ENCODE measurements at places on chromosomes 7 and 10.

- peak; percentile 72 for DNase-seq
These were observed 6.1 kb downstream of the CHST3 start for GRCh38 chr10:71970331-71970730.

DNA sequence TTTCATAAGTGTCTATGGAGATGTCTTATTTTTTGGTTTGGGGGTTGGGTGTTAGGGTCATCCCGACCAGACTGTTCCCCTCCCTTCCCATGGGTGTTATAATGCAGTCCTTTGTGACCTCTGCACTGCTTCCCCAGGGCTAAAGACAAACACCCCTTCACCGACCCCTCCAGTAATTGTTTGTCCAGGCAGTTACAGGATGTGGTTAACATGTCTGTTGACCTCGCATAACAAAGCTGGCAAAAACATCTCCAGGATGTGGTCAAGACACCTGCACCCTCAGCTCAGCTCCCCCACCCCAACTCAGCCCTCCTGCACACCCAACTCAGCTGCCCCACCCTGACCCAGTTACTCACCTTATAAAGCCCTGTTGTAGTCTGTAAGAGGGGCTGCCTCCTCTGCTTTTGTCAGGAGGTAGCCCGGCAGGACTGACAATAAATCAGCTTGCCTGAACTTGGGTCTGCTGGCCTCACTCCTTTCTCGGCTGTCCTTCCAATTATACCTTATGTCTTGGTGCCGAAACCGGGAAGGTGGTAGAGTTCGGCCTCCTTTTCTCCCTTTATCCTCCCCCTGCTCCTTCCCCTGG lies 102.2 kb downstream of the ZNF92 start:
- no peak for DNase-seq

DNA sequence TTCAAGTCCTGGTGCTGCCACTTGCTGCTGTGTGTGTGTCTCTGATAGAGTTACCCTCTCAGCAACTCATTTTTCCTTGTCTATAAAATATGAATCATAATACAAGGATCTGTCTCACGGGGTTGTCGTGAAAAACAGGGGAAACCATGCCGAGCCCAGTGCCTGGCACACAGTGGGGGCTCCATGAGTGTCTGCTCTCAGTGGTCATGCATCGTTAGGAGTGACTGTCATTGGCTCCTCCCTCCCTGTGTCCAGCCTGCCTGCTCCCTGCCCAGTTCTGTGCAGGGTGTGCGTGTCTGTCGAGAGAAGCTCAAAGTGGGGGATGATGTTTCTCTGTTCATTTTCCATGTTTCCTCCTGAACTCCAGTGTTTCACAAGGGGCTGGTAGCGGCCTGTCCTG lies 83.6 kb upstream of the LRRC4 start:
- DNase-seq, result no peak

- no peak for DNase-seq
These were observed 40.2 kb upstream of the PROSER2 start for GRCh38 chr10:11782793-11783557.

GRCh38 chr7:138746073-138746472 lies 44.9 kb upstream of the SVOPL start:
- no peak for DNase-seq

DNA sequence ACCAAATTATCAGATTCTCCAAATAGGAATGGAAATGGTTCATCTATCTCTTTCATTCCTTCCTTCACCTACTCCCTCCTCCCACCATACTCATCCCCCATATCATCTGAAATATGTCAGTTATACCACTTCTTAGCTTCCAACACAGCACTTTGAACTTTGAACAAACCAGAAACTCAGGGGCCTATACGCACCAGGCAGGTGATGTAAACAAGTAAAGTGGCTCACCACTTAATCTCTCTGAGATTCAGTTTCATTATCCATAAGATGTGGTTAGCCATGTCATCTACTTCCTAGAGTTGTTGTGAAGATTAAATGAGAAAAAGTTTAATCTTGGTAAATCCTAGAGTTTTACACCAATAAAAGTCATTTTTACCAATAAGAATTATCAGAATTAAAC lies 65.9 kb upstream of the LRRN3 start:
- DNase-seq, result no peak

DNA sequence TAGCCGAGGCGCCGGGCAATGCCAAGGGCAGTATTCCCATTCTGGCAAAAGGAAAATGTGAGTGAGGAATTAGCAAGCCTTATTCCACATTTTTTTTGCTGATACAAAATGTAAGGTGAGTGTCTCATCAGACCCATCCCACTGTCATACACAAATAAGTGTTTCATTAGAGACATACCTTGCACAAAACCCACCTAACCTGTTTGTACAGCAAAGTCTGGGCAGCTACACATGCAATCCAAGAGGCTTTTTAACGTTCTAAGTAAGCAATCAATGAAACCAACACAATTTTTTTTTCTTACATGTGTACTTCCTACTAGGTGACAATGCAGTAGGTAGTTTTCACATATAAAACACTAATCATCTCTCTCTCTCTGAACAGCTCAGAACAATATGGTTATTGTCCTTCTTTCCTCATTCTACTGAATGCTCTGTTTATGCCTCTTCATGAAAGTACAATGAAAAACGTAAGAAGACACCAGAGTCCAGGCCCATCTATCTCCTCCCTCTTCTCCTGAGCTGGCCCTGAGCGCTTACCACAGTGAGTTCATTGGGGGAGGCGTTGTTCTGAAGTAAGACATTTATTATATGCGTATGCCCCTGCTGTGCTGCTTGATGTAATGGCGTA lies 217.2 kb downstream of the ANK3 start:
- peak; percentile 73 for DNase-seq

GRCh38 chr10:79453392-79453791 lies 8.0 kb upstream of the ZCCHC24 start:
- DNase-seq, result no peak

- no peak for DNase-seq
These were observed 84.6 kb upstream of the PDGFA start for GRCh38 chr7:604001-604883.

DNA sequence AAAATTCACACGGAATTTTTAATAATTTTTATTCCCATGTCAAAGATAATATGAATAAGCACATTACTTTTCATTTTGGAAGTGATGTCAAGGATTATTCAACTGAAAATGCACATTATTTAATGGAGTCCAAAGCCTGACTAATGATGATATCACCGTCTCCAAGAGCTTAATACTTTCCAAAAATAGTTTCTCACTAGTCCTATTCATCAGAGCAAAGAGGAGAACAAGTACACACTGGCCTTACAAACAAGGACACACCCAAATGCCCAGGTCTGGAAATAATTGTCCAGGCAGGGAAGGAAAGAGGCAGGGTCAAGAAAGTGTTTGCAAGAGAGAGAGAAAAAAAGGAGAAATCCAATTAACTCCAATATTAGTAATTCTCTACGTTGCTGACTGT lies 216.8 kb upstream of the CCDC6 start:
- DNase-seq, result no peak

DNA sequence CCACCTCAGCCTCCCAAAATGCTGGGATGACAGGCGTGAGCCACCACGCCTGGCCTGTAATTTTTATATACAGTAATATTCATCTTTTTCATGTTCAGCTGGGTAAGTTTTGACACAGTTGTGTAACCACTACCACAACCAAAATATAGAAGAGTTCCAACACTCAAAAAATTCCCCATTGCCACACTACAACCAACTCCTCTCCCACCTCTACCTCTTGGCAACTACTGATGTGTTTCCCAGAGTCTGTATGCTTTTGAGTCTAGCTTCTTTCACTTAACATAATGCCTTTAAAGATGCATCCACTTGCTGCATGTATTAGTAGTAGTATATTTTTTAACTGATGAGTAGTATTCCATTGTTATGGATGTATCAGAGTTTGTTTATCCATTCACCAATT lies 90.7 kb downstream of the SRPK2 start:
- DNase-seq, result no peak

DNA sequence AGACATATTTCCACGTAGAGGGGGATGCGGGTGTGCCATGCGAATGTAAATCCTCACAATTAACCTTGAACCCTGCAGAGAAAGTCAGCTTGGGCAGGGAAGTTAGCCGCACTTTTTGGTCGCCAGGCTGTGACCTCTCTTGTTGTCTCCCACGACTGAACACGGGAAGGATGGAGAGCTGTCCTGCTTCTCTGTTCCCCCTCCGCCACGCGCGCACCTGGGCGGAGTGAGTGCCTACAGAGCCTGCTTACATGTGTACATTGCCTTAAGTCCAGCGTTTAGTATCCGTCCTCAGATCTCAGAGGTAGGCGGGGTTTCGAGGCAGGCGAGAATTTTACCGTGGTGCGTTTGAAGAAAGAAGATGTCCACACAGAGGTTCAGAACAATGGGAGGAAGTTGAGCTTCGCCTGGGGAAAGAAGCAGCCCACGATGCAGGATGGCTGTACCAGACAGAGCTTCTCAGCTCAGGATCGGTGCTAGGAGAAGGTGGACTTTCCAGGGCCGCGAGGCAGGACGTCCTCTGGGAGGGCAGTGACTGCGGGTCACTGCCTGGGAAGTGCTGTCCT lies 482 bp upstream of the ERCC6 start:
- peak; percentile 66 for DNase-seq

DNA sequence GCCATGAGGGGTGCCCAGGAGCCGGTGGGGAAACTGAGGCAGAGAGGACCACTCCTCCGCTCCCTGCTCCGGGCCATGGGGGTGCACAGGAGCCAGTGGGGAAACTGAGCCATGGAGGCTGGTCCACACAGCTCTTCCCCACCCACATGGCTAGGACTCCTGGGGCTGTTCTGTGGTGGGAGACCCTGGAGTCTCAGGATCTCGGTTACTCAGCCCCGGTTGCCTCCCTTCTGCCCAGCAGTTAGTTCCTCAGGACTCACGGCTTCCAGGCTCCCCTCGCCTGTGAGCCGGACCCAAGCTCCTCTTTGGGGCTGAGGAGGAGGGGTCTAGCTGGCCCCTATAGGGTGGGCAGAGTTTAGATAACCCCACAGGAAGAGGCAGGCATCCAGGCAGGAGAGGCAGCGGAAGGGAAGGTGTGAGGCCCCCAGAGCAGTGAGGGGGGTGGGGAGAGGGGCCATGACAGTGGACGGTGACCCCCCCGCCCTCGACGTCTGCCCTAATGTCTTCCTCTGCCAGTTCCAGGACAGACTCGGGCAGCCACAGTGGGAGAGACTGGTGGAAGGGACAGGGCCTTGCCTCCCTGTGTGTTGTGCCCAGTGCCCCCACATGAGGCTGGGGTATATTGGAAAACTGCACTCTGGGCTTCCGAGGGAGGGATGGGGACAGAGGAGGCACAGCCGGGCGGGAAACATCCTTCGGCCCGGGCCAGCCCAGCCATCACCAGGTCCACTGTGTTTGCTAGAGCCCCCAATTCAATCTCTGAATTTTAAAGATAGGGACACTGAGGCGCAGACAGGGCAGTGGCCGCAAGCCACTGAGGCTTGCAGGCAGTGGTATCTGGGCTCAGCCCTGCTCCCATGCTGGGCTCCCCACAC lies 4.3 kb downstream of the ELFN1 start:
- DNase-seq, result peak; percentile 28

- no peak for DNase-seq
These were observed 83.0 kb upstream of the FAM180A start for GRCh38 chr7:135831455-135832195.

GRCh38 chr7:22765609-22766008 lies 38.6 kb downstream of the IL6 start:
- DNase-seq, result no peak

DNA sequence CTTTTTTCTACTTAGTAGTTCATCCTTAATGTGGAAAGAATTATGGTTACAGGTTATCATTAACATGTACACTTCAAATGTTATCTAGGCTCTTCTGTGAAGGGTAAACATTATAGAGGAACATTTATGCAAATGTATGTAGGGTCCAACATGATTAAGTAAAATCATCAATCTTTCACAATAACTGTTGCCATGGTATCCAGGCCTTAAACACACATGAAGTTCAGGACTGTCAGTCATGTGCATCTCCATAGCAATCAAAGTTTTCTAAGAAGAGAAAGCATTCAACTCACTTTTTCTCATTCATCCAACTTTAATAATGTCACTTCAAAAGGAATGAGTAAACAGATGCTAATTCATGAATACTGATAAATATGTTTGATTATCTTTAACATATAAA lies 83.6 kb downstream of the DNAJC1 start:
- no peak for DNase-seq

DNA sequence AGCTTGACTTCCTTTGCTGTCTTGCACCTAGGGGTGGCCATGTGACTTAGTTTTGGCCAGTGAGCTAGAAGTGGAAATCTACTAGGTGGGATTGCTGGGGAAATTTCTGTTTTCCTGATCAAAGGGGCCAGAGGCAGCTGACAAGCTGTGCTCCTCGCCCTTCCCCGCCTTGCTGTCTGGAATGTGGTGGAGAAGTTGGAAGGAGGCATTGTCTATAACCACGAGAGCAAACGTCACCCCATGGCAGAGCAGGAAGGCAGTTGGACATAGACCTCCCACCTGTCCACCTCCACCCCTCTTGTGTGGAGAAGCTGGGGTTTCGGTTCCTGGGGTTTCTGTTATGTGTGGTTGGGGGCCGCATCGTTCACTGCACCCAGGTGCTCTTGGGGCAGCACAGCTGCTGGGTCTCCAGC lies 7.3 kb downstream of the SFRP5 start:
- peak; percentile 54 for DNase-seq

- no peak for DNase-seq
These were observed 105.1 kb upstream of the TCF7L2 start for GRCh38 chr10:112844681-112845544.

- no peak for DNase-seq
These were observed 472.5 kb upstream of the SEMA3D start for GRCh38 chr7:85659364-85659763.

- no peak for DNase-seq
These were observed 36.6 kb upstream of the PRKAR2B start for GRCh38 chr7:107007892-107008287.

DNA sequence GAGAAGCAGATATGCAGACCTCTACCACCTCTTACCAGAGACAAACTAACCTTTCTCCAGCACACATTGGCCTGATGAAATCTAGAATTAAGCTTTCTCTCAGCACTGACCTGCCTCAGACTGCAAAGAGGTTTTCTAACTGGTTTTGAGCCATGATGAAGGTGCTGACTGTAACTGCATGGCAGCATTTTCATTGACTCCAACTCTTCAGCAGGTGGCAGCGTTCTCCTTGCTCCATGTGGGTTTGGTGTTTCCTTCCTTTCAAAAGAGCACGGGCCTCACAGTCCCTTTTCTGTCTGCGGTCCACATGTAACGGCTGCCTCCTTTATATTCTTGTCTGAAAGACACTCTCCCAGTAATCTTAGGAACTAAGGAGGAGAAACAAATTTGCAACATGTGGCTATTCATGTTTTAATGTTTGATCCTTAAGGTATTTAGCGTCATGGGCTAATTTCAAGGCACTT lies 12.6 kb downstream of the KLLN start:
- peak; percentile 72 for DNase-seq

GRCh38 chr10:37535459-37536246 lies 321.8 kb downstream of the ZNF248 start:
- DNase-seq, result no peak

- DNase-seq, result no peak
These were observed 7.4 kb upstream of the APBB1IP start for GRCh38 chr10:26430641-26431163.

GRCh38 chr7:12765431-12766100 lies 78.1 kb downstream of the ARL4A start:
- DNase-seq, result no peak

DNA sequence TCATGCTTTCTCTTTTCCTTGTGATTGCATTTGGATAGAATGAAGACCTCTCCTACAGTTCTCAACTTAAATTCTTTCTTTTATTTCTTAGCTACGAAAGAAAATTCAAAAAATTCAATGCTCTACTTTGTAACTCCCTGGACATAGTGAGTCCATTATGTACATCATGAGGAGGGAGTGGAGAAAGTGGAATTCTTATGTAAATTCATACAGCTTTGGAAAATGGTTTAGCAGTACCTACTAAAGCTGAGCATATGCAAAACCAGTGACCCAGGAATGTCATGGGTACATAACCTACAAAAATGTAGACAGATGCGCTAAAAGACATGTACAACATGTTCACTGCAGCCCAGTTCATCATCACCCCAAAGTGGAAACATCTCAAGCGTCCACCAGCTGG lies 8.8 kb upstream of the PRKCQ start:
- DNase-seq, result no peak

All from Caco-2 (cell line).